Nephron progenitor cell (in vitro differentiated cells): ENCODE measurements at places on chromosomes 6 and 20.
A peak's percentile ranks its signal among the peaks of the same experiment; 100 is the strongest.

GRCh38 chr6:124963416-124963785 is 1.2 kb downstream of the RNF217 start:
- no peaks in the 10 kb centered on the region for H3K27me3 ChIP-seq
- peaks cover 17% of the 10 kb centered on the region for H3K36me3 ChIP-seq
- peak overlapping the region; percentile 94 for H3K4me3 ChIP-seq

DNA sequence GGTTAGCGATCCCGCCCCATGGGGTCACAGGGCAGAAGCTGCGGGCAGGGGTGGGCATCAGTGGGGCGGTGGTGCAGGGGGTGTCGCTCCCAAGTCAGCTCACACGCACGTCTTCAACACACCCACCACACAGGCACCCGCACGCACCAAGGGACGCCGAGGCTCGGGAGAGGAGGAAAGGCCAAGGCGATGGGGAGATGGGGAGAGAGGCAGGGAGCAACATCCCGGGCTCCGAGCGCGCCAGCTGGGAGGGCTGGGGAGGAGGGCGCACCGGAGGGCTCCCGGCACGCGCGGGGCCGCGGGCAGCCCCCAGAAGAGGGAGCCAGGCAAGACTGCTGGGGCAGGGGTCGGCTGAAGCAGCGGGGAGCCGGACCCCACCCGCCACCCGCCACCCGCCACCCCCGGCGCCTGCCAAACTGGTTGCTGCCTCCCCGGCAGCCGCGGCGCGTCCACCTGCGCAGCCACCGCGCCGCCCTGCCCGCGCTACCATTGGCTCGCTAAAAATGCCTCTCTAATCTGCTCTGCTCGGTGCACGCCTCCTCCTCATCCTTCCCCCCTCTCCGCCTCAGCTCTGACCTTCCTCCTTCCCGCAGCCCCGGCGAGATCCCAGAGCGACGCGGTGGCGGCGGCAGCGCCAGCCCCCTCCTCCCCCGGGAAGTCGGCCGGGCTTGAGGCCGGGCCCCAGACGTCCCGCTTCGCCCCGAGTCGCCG is at the start of gene PACSIN1:
Gene PACSIN1, plus strand, starts transcription at position 546 of the 711 bp plus-strand sequence. CDS start 60,230 bp downstream, outside the sequence.
- H3K36me3 ChIP-seq, result no peaks in the 10 kb centered on the region
- peaks cover 27% of the 10 kb centered on the region for H3K4me1 ChIP-seq
- H3K4me3 ChIP-seq, result peak within 1 kb of the TSS; percentile 81

DNA sequence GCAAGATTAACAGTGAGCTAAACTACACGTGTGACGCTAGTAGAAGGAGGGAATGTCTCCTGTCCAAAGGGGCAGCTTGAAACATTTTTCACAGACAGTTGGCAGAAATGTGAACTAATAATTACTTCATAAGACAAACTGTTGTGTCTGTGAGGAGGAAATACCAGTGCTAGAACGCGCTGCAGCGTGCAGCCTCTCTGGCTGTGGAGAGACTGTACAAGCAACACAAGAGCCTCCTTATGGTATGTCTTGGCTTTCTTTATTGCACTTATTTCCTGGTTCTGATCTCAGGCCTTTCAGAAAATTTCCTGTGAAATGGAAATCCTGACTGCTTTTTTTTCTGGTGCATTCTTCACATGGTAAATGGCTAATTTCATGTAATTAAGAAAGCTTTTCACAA is 25.3 kb upstream of the TIAM2 start:
- no peak overlapping the region for H3K4me3 ChIP-seq
- no peaks in the 10 kb centered on the region for H3K27me3 ChIP-seq
- no peak overlapping the region for H3K27ac ChIP-seq
- H3K36me3 ChIP-seq, result peaks cover 12% of the 10 kb centered on the region
- DNase-seq, result no peak
- H3K4me1 ChIP-seq, result no peaks in the 10 kb centered on the region

DNA sequence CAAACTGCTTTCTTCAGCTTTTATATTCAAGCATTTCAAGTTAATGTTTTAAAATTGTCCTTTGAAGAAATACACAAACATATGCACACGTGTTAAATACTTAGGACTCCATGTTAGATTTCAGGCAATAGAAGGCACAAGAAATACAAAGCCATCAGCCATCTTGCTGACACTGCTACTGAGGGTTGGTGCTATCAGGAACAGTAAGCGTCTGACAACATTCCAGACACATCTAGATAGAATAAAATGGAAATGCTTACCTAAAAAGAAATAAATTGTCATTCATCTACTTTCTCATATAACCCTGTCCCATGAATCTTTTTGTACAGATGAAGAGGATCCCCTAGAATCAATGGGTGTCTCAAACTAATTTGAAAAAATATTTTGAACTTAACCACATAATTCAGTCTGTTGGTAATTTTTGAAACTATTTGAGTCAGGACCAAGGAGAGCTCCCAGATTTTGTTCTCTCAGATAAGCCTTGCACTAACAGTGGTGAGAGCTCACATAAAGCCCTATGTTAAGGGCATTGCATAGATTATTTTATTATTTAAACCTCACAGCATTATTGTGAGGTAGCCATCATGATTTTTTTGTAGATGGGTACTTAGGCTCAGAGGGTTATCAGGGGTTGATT is 631.1 kb upstream of the POU3F2 start:
- no peaks in the 10 kb centered on the region for H3K36me3 ChIP-seq
- DNase-seq, result peak; percentile 5
- no peak overlapping the region for H3K4me3 ChIP-seq
- no peak overlapping the region for H3K27ac ChIP-seq
- no peaks in the 10 kb centered on the region for H3K4me1 ChIP-seq
- peaks cover 7% of the 10 kb centered on the region for H3K27me3 ChIP-seq

DNA sequence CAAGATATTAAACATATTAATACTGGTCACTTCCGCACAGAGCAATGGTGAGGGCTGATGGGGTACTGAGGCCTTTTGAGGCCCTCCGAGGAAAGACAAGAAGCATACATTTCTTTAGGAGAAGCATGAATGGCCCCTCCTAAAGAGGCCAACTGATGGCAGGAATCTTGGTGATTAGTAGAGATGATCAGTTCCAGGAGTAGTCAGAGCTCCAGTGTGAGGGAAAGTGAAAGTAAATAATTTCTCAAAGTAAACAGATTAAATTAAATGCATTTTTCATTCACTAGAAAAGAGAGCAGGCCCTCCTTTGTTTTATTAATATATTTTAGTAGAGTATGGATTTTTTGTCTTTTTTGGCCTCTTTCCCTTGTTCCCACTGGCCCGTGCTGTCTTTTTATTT is 38.2 kb downstream of the NOX3 start:
- no peak for DNase-seq
- peaks cover 5% of the 10 kb centered on the region for H3K27me3 ChIP-seq
- H3K4me3 ChIP-seq, result no peak overlapping the region
- peaks cover 41% of the 10 kb centered on the region for H3K4me1 ChIP-seq
- no peak overlapping the region for H3K27ac ChIP-seq
- no peaks in the 10 kb centered on the region for H3K36me3 ChIP-seq

DNA sequence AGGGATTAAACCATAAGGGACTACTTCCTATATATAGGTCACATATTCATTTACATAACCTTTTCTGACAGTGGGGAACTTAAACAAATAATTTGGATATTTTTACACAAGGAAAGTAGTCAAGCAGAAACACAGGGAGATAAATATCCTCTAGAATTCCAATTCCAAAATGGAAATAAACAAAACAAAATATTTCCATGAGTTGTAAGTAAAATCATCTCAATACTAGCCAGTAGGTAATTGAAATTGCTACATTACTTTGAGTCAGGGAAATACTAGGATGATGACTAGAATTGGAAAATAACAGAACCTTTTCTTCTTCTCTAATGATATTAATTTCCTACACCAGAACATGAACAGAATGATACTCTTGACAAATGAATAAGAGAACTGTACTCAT is 1308.1 kb upstream of the GJE1 start:
- no peak overlapping the region for H3K27ac ChIP-seq
- no peak for DNase-seq
- no peaks in the 10 kb centered on the region for H3K4me1 ChIP-seq
- H3K36me3 ChIP-seq, result no peaks in the 10 kb centered on the region

DNA sequence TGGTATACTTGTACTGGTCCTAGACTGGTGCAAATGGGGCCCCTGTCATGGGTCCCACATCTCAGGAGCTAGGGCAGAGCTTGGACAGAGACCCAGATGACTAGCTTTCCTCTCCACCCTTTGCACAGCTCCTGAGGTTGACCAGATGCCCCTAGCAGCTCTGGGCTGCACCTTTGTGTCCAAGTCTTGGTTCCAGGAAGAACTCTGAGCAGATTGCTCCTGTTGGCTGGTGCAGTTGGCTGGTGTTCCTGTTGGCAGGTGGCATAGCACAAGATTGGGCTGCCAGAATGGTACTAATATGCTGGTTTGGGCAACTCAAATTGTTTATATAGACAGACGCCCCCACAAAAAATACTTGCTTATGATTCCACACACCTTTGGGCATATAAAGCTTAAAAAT is 89.4 kb upstream of the EZR start:
- DNase-seq, result no peak
- no peak overlapping the region for H3K4me3 ChIP-seq
- H3K27ac ChIP-seq, result no peak overlapping the region

DNA sequence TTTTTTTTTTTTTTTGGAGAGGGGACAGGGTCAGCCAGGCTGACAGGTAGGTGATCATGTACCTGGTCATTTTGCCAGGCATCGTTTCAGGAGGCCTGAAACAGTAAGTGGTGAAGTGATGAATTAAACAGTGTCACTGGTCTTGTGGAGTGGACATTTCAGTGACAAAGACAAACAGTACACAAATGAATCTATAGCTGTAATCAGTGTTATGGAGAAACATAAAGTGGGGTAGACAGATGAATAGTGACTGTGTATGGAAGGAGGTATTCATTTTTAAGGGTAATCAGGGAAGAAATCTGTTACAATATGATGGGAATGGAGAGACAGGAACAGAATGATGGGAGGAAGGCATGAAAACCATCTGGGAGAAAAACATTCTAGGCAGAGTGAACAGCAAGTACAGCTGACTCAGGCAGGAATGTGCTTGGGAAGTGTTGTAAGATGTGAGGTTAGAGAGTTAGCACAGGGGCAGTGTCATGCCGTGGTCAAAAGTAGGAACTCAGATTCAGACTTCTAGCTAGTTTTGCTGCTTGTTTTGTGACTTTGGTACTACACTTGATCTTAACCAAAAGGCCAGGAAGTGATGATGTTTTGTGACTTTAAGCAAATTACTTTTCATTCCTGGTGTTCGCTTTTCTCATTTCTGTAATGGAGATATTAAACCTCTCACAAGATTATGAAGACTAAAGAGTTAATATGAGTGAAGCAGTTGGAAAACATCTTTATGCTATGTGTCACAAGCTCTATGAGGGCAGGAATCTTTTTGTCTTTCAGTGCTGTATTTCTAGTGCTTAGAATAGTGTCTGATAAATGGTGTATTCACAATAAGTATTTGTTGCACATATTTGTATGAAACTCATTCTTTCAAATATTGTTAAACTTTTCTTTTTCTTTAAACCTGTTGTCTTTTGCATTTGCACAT is 43.4 kb downstream of the QKI start:
- peaks cover 86% of the 10 kb centered on the region for H3K36me3 ChIP-seq
- peaks cover 5% of the 10 kb centered on the region for H3K4me1 ChIP-seq
- H3K27ac ChIP-seq, result peak overlapping the region; percentile 27
- no peak for DNase-seq
- no peak overlapping the region for H3K4me3 ChIP-seq

DNA sequence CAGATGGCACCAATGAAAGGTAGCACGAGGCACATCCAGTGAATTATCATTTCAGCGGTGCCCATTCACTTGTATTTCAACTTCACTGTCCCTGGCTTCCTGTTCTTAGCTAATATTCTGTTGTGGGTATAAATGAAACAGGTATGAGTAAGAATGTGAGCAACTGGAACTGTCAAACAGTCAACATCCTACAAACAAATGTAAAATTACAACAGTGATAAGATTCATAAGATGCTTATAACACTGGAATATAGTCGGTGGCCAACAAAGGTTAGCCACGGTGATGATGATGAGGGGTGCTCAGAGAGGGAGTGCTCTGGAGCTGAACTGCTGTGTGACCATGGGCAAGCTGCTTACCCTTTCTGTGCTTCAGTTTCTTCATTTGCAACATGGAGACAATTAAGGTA is 74.9 kb upstream of the TOX2 start:
- H3K36me3 ChIP-seq, result no peaks in the 10 kb centered on the region
- H3K4me1 ChIP-seq, result no peaks in the 10 kb centered on the region
- peaks cover 5% of the 10 kb centered on the region for H3K27me3 ChIP-seq
- no peak for DNase-seq
- no peak overlapping the region for H3K27ac ChIP-seq
- no peak overlapping the region for H3K4me3 ChIP-seq

DNA sequence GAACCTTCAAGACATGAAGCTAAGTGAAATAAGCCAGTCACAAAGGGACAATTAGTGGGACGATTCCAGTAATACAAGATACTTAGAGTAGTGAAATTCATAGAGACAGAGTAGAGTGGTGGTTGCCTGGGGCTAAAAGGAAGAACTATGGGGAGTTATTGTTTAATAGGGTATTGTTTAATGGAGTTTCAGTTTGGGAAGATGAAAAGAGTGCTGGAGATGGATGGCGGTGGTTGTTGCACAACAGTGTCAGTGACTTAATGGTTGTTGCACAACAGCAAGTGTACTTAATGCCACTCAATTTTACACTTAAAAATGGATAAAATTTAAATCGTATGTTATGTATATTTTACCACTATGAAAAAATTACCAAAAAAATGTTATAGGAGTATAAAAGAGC is 209.7 kb upstream of the TENT5A start:
- no peak overlapping the region for H3K4me3 ChIP-seq
- H3K27me3 ChIP-seq, result peaks cover 4% of the 10 kb centered on the region
- peaks cover 4% of the 10 kb centered on the region for H3K36me3 ChIP-seq
- H3K4me1 ChIP-seq, result no peaks in the 10 kb centered on the region
- DNase-seq, result no peak

- no peak overlapping the region for H3K4me3 ChIP-seq
- H3K36me3 ChIP-seq, result no peaks in the 10 kb centered on the region
- H3K27me3 ChIP-seq, result no peaks in the 10 kb centered on the region
- H3K4me1 ChIP-seq, result no peaks in the 10 kb centered on the region
- no peak for DNase-seq
These were observed 55.0 kb downstream of the BTBD9 start for GRCh38 chr6:38584731-38585130.

- no peak overlapping the region for H3K4me3 ChIP-seq
- no peak for DNase-seq
- no peak overlapping the region for H3K27ac ChIP-seq
- no peaks in the 10 kb centered on the region for H3K36me3 ChIP-seq
- no peaks in the 10 kb centered on the region for H3K27me3 ChIP-seq
These were observed 351.7 kb upstream of the RSPO3 start for GRCh38 chr6:126766820-126767219.

- no peaks in the 10 kb centered on the region for H3K36me3 ChIP-seq
- peaks cover 4% of the 10 kb centered on the region for H3K4me1 ChIP-seq
- H3K27ac ChIP-seq, result no peak overlapping the region
- no peaks in the 10 kb centered on the region for H3K27me3 ChIP-seq
These were observed 41.6 kb upstream of the CARMIL1 start for GRCh38 chr6:25237579-25237978.

GRCh38 chr6:38588631-38589366 is 50.9 kb downstream of the BTBD9 start:
- H3K27me3 ChIP-seq, result no peaks in the 10 kb centered on the region
- DNase-seq, result no peak
- no peak overlapping the region for H3K27ac ChIP-seq

GRCh38 chr6:133705731-133706130 is 183.2 kb upstream of the TCF21 start:
- peaks cover 3% of the 10 kb centered on the region for H3K27me3 ChIP-seq
- H3K36me3 ChIP-seq, result no peaks in the 10 kb centered on the region
- no peaks in the 10 kb centered on the region for H3K4me1 ChIP-seq
